Spinal cord (tissue), 10 donors: ENCODE measurements at places on chromosomes 4 and X. TPM values are rescaled to one million over a fixed set of nuclear protein-coding genes. Genes with fewer than 3 reads are reported as not detected.

DNA sequence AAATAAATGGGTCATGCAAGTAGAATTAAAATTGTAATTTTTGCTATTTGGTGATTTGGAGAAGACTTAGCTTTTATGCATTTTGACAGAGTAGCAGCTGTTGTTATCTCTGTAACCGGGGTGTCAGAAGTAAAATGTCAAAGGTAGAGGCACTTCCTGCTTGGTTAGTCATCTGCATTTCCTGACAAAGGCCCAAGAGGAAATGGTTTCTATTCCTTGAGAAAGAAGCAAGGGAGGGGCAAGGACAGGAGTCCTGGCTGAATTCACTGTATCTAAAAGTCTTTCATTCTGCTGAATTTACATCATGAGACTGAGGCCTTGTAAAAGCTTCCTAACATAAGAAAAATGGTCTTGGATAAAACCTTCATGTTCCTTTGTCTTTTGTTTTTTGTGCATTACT is 550.9 kb upstream of the BOD1L1 start:
- no peaks in the 10 kb centered on the region for H3K4me1 ChIP-seq
- H3K4me3 ChIP-seq: no peak overlapping the region
- DNase-seq: no peak
- H3K27me3 ChIP-seq: no peaks in the 10 kb centered on the region
- no peak overlapping the region for H3K27ac ChIP-seq

The UTP3 gene
- polyA plus RNA-seq: 21.8 TPM

The TLR10 gene
- 2.7 TPM for polyA plus RNA-seq

DNA sequence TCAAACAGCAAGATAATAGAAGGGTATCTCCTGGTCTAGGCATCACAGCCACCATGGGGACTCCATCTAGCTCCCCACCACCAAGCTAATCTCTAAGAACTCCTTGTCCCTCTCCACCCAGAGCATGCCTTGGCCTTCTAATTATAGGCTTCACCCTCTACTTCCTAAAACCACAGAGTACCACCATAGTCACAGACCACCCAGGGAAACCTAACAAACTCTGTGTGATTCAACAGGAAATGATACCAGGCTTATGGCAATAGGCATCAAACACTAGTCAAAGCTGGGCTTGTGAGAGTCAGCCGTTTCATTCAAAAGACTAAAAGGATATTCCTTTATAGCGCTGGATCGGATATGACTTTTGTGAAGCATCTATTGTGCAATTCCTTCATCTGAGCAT is 91.5 kb upstream of the NALF2 start:
- DNase-seq: no peak
- H3K4me1 ChIP-seq: no peaks in the 10 kb centered on the region
- H3K27ac ChIP-seq: no peak overlapping the region
- H3K4me3 ChIP-seq: no peak overlapping the region
- H3K36me3 ChIP-seq: no peaks in the 10 kb centered on the region
- no peaks in the 10 kb centered on the region for H3K27me3 ChIP-seq

GRCh38 chrX:72478853-72479252 is 93.8 kb downstream of the HDAC8 start:
- no peak for DNase-seq
- no peaks in the 10 kb centered on the region for H3K36me3 ChIP-seq

GRCh38 chrX:149903889-149904748 is 23.1 kb downstream of the MAGEA8 start:
- no peaks in the 10 kb centered on the region for H3K36me3 ChIP-seq
- H3K27ac ChIP-seq: no peak overlapping the region
- H3K27me3 ChIP-seq: no peaks in the 10 kb centered on the region

GRCh38 chr4:150497612-150498011 is 84.3 kb upstream of the MAB21L2 start:
- H3K4me3 ChIP-seq: no peak overlapping the region
- H3K4me1 ChIP-seq: no peaks in the 10 kb centered on the region
- no peaks in the 10 kb centered on the region for H3K36me3 ChIP-seq

The GDPD2 gene
- 35.0 TPM for polyA plus RNA-seq

DNA sequence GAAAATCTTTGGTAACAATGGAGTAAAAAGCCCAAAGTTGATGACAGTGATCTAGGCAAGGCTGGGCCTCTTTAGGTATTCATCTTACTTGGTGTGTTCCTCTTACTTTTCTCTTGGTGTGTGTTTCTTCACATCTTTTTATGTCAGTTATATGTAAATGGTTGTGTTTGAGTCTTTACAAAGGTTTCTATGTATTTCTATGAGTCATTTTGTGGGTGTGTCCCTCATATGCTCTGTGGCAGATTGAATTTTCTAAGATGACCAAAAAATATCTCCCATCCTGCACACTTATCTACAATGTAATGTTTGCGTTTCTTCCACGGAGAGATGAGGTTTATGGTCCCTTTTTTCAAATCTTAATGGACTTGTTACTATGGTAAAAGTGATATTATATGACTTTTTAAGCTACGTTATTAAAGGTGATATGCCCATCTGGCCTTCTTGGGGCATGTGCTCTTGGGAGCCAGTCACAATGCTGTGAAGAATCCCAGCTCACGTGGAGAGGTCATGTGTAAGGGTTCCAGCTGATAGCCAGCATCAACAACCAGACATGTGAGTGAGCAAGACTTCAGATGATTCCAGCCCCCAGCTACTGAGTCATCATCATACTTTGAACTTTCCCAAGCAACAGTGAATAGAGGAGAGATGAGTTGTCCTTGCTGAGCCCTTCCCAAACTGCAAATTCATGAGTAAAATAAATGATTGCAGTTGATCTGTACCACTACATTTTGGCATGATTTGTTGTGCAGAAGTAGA is 126.9 kb downstream of the CBLL2 start:
- no peak overlapping the region for H3K4me3 ChIP-seq
- no peaks in the 10 kb centered on the region for H3K4me1 ChIP-seq

The RAPGEF2 gene
- 53.6 TPM for polyA plus RNA-seq

The CXorf38 gene
- 7.2 TPM for polyA plus RNA-seq

GRCh38 chr4:75745161-75745560 is 20.8 kb downstream of the USO1 start:
- no peaks in the 10 kb centered on the region for H3K36me3 ChIP-seq
- H3K4me1 ChIP-seq: no peaks in the 10 kb centered on the region

DNA sequence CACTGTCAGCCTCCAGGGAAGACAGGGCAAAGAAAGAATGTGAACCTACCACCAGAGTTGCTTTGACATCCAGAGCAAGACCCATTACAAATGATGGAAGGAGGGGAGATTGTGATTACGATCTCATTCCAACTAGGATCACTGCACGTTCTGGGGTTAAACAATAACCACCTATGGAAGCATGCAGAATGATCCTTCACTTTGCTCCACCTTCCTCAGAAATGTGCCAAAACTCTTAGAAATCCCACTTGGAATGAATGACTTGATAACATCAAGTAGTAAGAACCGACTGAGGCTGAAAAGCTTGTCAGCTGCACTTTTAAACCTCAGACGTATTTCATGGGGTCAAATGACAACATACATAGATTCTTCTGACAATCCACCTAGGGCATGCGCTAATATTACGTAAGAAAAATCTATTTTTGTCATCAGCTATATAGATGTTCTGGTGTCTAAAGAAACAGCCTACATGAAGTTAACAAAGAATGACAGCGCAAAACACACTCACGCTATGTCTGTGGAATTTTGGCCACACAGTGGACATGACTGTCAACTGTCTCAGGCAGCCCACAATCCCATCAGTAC is 3.5 kb upstream of the STS start:
- no peaks in the 10 kb centered on the region for H3K27me3 ChIP-seq
- no peak overlapping the region for H3K4me3 ChIP-seq
- no peaks in the 10 kb centered on the region for H3K36me3 ChIP-seq
- no peak overlapping the region for H3K27ac ChIP-seq
- peaks cover 13% of the 10 kb centered on the region for H3K4me1 ChIP-seq

GRCh38 chrX:135328421-135329005 is 19.2 kb downstream of the ETDC start:
- no peak overlapping the region for H3K4me3 ChIP-seq
- no peaks in the 10 kb centered on the region for H3K36me3 ChIP-seq
- DNase-seq: no peak
- no peak overlapping the region for H3K27ac ChIP-seq
- H3K27me3 ChIP-seq: no peaks in the 10 kb centered on the region

DNA sequence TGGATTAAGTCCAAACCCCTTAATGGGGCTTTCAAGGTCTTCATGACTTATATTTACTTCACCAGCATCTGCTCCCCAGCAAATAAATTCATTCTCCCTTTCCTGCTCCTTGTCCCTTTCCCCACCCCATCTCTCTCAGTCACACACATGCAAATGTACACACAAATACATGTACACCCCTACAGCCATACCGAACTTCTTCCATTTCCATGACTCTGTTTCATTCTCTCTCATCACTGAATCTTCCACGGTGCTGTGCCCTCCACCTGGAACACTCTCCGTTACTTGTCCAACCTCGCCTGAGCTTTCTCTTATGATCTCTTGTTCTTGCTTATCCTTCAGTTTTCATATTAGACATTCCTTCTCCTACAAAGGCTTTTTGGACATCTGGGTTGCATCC is 22.0 kb upstream of the RPA4 start:
- no peak overlapping the region for H3K27ac ChIP-seq
- no peak overlapping the region for H3K4me3 ChIP-seq
- H3K4me1 ChIP-seq: no peaks in the 10 kb centered on the region
- H3K27me3 ChIP-seq: peaks cover 3% of the 10 kb centered on the region
- H3K36me3 ChIP-seq: no peaks in the 10 kb centered on the region

GRCh38 chrX:118928151-118928550 is 46.3 kb upstream of the LONRF3 start:
- H3K36me3 ChIP-seq: no peaks in the 10 kb centered on the region
- no peak for DNase-seq
- no peak overlapping the region for H3K27ac ChIP-seq
- no peaks in the 10 kb centered on the region for H3K4me1 ChIP-seq

- H3K36me3 ChIP-seq: no peaks in the 10 kb centered on the region
- H3K4me3 ChIP-seq: no peak overlapping the region
- H3K27me3 ChIP-seq: peaks cover 4% of the 10 kb centered on the region
- peak; percentile 14 for DNase-seq
- no peaks in the 10 kb centered on the region for H3K4me1 ChIP-seq
Observed at GRCh38 chrX:106397788-106398538, 213.8 kb upstream of the RADX start.

The BTK gene
- 6.2 TPM for polyA plus RNA-seq

The CTAG1A gene
- not detected for polyA plus RNA-seq

DNA sequence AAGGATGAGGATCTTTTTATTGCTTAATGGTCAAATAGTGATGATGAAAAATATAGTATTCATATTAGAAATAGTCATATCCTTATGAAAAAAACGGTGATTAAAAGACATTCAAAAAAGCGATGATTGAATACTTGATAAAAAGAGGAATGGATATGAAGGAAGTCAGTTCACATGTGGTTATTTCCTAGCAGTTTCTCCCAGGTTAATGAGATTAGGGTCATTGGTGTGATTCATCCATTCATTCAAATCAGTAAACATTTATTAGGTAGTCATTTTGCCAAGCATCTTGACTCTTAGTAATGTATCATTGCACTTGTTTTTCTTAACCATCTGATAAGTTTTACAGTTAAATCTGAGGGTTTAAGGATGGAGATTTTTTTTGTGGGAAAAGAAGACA is 294.1 kb downstream of the ARHGAP24 start:
- no peaks in the 10 kb centered on the region for H3K27me3 ChIP-seq
- H3K4me1 ChIP-seq: no peaks in the 10 kb centered on the region
- no peak for DNase-seq
- H3K4me3 ChIP-seq: no peak overlapping the region
- no peaks in the 10 kb centered on the region for H3K36me3 ChIP-seq

- H3K4me1 ChIP-seq: peaks cover 57% of the 10 kb centered on the region
- no peaks in the 10 kb centered on the region for H3K27me3 ChIP-seq
- no peak overlapping the region for H3K4me3 ChIP-seq
- no peak overlapping the region for H3K27ac ChIP-seq
- DNase-seq: no peak
- peaks cover 57% of the 10 kb centered on the region for H3K36me3 ChIP-seq
Observed at GRCh38 chr4:1204828-1205585, 32.6 kb upstream of the SPON2 start.

DNA sequence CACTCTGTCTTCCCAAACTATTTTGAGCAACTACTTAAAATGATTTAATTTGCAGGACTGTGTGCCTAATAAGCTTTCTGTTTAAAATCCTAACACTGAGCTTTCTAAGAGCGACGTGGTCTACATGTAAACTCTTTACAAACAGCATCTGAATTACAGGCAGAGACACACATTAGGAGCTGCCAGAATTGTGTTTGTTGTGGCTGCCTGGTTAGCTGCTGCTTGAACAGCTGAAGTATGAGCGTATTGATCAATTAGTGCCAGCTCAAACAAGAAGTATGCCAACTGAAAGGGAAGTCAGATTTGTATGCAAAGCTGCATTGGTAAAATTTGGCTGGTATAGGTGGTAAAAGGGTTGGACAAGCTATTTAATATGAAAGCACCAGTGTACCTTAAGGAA is 384.4 kb downstream of the PCDH7 start:
- no peaks in the 10 kb centered on the region for H3K4me1 ChIP-seq
- H3K27me3 ChIP-seq: no peaks in the 10 kb centered on the region
- H3K4me3 ChIP-seq: no peak overlapping the region

The IDH3G gene
- 138 TPM for polyA plus RNA-seq

DNA sequence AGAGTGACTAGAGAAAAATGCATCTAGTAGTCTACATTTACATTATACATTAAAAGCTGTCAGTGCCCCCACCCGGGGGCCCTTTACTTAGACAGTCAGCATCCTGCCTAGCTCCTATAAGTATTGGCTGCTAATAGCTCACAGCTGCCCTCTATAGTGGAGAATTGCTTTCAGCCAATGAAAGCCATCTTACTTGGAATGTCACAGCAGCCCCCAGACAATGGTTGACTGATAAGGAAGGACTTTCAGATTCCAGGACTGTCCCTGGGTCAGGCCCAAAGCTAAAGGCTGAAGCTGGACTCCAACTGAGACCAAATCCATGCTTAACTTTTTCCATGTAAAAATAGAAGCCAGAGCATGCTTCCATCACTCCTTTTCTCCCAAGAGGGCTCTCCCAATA is 196.9 kb downstream of the ANKRD50 start:
- no peaks in the 10 kb centered on the region for H3K4me1 ChIP-seq
- H3K36me3 ChIP-seq: no peaks in the 10 kb centered on the region
- no peak overlapping the region for H3K27ac ChIP-seq
- no peak overlapping the region for H3K4me3 ChIP-seq
- no peaks in the 10 kb centered on the region for H3K27me3 ChIP-seq

DNA sequence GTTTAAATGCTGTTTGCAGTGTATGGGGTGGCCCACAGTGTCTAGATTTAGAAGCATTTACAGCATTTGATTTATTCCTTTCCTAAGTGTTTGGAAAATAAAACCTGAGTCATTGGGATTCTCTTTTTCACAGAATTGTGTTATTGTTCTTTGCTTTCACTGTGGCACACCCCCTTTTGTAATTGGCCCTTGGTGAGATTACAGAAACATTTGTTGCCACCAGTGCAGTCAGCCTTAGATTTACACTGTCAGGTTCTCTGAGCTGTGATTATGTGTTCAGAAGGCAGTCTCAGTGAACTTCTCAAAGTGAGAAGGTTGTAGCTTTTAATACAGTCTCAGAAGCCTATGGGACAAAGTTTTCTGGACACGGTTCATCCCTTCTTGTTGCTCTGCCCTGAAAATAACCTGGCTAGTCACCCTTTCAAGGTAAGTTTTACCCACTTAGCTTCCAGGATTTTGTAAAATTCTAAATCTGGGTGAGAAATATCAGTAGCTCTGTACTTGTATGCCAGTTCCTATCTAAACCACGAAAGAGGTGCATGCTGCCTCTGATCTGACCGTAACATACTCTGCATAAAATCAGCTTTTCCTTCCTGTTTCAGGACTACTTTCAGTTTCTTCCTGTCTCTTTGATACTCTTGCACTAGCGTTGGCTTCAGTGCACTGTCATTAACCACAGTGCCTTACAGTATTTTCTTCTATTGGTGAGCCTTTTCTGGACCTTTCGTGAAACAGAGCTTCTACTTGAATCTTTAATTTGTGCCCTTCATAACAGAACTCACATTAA is 12.6 kb downstream of the RUFY3 start:
- H3K4me3 ChIP-seq: peak overlapping the region; percentile 7
- H3K4me1 ChIP-seq: no peaks in the 10 kb centered on the region
- no peaks in the 10 kb centered on the region for H3K27me3 ChIP-seq
- no peak for DNase-seq
